ENCODE measurements at places on chromosomes 2 and 18.

DNA sequence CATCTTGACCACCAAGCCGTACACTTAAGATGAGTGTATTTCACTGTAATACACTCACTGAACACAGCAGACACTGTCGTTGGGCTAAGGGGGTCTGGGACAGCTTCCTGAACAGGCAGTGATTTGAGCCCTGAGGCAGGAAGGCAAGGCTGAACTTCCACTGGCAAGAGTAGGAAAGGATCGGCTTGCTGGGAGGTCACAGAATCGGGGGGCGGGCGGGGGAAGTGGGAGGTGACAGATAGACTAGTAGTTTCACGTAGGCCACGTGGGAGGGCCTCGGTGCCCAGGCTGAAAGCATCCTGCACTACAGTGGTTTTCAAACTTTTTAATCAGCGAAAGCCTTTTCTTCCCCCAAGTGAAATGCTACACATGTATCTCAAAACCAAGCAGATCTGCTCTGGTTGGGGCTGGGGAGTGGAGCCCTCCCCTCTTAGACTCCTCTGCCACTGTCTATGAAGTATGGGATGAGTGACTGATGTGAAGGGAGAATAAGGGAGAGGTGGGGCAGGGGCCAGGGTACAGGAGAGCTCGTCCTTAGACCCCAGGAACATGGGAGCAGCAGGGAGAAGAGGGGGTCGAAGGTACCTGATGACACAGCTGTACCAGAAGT, 8.6 kb downstream of the PARD6G start:
- no peak for DNase-seq

- no peak for DNase-seq
Measured at GRCh38 chr2:163210430-163210918, 371.9 kb upstream of the KCNH7 start.

- DNase-seq = no peak
Measured at GRCh38 chr2:58798676-58799208, 557.6 kb upstream of the FANCL start.

- DNase-seq = no peak
Measured at GRCh38 chr2:41972819-41973218, 75.0 kb upstream of the PKDCC start.

- DNase-seq = no peak
Measured at GRCh38 chr2:217735034-217735433, 267.8 kb downstream of the TNS1 start.

DNA sequence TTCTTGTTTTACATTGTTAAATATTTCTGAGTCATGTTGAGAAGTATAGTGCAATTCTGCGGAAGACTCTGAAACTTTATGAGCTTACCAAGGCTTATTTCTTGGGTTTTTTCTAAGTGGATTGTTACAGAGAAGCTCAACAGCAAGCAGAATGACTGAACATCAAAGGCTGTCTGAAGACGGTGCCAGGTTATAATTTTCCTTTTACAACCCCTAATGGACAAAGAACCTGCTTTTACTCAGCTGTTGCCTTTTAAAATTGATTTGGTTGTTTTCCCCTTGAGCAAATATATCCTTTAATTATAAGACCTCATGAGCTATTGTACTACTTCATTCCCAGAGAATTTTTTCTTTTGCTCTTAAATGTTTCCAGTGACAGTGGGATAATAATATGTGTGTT, 41.6 kb downstream of the LAMA3 start:
- DNase-seq = no peak

DNA sequence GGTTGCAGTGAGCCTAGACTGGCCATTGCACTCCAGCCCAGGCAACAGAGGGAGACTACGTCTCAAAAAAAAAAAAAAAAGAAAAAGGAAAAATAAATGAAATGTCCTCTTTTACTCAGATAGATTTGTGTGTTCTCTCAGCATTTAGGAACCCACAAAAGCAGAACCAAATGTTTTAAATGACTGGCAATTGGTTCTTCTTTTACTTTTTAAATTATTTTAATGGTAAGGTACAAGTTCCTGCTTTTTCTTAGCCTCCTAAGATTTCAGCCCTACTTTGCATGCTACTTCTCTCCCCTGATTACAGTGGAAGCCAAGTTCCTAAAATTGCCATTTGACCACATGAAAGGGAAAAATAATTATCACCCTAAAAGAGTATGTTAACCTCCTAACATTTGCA, 23.5 kb downstream of the SRSF7 start:
- DNase-seq = no peak

GRCh38 chr2:121382744-121383143, 97.7 kb upstream of the TFCP2L1 start:
- no peak for DNase-seq

DNA sequence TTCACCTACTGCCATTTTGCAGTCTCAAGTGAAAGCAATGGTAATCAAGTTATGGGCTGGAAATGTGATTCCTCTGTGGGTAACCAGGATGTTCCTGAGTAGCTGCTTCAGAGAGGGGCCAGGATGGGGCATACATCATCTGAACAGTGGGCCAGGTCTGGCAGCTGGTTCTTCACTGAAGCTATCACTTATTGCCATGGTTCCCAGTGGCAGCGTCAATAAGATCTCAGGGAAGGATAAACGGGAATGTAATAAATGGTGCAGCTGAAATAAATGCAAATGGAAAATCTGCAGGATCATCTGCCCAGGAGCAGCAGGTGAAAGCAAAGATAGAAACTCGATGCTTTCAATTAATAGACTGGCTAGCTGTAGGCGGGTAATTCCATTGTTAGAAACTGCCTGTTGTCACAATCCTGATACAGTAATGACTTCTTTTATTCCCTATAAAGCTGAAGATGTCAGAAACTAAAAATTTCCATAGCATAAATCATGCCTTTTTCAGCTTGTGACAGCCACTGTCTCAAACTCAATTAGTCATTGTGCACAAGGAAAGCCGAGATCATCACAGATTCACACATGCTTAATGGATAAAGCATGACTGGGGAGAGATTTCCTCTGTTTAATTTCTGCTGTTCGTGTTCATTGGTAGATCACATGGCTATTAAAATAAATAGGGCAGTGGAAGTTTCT, 56.2 kb upstream of the CCDC85A start:
- DNase-seq = no peak

DNA sequence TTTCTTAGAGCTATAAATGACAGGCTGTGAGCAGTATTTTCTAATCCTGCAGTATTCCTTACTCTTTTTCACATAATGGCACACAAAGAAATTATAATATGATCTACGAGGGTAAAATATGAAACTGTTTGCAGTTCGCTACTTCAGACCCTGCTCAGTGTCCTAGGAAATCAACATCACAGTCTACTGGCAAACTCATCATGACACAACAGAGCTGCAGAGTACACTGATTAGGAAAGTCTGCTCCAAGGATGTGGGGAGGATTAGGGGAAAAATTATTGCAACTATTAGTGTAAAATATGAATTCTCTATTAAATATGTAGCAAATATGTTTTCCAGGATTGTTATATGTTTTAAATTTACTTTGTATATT, 149.2 kb upstream of the REG3G start:
- no peak for DNase-seq

GRCh38 chr2:43553341-43553855, 42.4 kb downstream of the THADA start:
- no peak for DNase-seq

DNA sequence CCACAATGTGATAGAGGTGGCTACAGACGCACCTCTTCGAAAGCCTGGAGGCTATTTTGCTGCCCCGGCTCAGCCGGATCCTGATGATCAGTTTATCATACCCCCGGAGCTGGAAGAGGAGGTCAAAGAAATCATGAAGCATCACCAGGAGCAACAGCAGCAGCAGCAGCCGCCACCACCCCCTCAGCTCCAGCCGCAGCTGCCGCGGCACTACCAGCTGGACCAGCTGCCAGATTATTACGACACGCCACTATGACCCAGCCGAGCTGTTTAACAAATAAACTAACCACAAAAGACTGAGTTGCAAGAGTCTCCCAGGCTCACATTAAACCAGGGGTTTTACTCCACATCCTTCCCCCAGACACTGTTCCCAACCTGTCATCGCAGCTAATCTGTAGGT, 263.8 kb downstream of the PHLPP1 start:
- no peak for DNase-seq

- DNase-seq = no peak
Measured at GRCh38 chr2:229363185-229363814, 92.2 kb upstream of the PID1 start.

GRCh38 chr2:96537066-96537733, 648 bp downstream of the ARID5A start:
- DNase-seq = peak; percentile 12

GRCh38 chr2:23505984-23506380, 121.0 kb downstream of the KLHL29 start:
- DNase-seq = no peak

- no peak for DNase-seq
Measured at GRCh38 chr2:234374736-234375135, 122.1 kb downstream of the ARL4C start.

GRCh38 chr2:215749092-215749957, 264.0 kb downstream of the MREG start:
- no peak for DNase-seq

DNA sequence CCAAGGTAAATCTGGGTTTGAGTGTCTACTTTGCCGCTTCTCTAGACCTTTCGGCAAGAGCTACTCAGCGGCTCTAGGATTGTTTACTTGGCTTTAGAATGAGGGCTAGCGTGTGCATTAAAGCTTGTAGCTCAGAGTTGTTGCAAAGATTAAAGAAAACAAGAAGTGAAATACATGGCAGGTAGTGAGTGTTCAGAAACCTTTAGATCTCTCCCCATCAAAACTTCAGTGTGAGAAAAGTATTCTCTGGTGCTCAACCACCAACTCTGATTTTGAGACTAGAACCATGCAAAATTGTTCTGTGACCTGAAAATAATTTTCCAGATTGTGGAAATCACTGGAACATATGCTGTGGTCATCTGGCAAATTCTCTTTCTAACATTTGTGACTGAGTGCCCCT, 512.0 kb downstream of the CMPK2 start:
- DNase-seq = no peak

DNA sequence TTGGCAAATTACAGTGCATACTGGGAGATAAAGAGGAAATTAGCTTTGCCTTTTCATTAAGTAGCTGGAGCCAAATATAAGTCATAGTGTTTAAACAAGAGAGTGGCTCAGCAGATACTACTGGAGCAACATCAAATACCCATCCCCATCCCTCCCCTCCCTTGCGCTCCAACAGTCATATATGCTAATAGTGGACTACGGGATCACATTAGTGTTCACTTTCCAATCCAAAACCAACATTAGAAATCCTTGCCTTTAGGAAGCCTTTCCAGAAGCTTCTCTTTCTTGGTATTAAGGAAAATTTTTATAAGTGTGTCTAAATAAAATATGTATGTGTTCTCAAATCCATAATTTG, 1669.3 kb downstream of the SUCLG1 start:
- no peak for DNase-seq

- DNase-seq = no peak
Measured at GRCh38 chr2:71426721-71427120, 26.6 kb upstream of the DYSF start.

DNA sequence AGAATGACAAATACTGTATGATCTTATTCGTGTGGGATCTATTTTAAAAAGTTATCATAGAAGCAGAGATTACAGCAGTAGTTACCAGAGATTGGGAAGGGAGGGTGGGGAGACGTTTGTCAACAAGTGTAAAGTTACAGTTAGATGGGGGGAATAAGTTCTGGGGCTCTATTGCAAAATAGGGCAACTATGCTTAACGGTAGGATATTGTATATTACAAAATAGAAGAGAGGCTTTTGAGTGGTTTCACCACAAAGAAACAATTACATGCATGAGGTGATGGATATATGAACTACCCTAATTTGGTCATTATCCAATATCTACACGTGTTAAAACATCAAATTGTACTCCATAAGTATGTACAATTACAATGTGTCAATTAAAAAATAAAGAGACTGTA, 123.4 kb upstream of the NOSTRIN start:
- no peak for DNase-seq

DNA sequence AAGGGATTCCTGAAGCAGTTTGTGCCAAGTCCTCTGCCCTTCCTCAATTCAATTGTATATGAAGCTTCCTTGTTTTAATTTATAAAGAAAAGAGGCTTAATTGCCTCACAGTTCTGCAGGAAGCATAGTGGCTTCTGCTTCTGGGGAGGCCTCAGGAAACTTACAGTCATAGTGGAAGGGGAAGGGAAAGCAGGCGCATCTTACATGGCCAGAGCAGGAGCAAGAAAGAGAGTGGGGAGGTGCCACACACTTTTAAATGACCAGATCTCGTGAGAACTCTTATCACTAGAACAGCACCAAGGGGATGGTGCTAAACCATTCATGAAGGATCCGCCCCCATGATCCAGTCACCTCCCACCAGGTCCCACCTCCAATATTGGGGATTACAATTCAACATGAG, 114.2 kb downstream of the SGPP2 start:
- DNase-seq = no peak
